Activated CD4-positive, alpha-beta T cell treated with anti-CD3 and anti-CD28 coated beads, Interleukin-2, amount 50 U/mL, for 16 hours (primary cell): ENCODE measurements at places on chromosomes 4 and X.
A peak's percentile ranks its signal among the peaks of the same experiment; 100 is the strongest.

- no peak for DNase-seq
Observed at GRCh38 chr4:162565730-162566129, 401.9 kb upstream of the FSTL5 start.

DNA sequence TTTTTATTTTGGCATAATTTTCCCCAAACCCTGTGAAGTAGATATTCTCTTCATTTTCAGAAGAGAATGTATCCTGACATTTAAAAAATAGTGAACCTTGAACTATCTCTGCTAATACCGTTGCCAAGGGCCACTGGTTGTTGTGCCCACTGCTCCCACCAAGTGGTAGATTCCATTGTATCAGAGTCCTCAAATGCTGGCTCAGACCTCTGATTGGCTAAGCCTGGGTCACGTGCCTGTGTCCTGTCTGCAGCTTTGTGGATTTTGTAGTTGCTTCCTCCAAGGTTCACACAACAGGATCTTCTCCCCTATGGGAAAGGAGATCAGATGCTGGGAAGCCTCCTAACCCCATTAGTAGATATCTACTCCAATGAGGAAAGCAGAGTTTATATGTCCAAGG, 104.8 kb upstream of the CASK start:
- DNase-seq: no peak

GRCh38 chr4:82614838-82615449, 53.2 kb upstream of the TMEM150C start:
- DNase-seq: no peak

- no peak for DNase-seq
Observed at GRCh38 chrX:154890990-154891639, 5.0 kb downstream of the F8A1 start.

DNA sequence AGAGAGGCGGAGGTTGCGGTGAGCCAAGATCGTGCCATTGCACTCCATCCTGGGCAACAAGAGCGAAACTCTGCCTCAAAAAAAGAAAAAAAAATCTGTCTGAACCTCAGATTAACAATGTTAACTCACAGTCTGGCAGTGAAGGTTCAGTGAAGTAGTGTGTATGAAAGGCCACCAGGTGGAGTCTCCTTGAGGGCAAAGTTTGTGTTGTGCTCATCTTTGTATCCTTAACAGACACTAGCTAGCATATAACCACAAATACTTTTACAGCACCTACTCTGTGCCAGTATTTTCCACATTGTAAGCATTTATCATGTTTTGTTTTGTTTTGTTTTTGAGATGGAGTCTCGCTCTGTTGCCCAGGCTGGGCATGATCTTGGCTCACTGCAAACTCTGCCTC, 46.0 kb upstream of the MGST2 start:
- peak; percentile 19 for DNase-seq

DNA sequence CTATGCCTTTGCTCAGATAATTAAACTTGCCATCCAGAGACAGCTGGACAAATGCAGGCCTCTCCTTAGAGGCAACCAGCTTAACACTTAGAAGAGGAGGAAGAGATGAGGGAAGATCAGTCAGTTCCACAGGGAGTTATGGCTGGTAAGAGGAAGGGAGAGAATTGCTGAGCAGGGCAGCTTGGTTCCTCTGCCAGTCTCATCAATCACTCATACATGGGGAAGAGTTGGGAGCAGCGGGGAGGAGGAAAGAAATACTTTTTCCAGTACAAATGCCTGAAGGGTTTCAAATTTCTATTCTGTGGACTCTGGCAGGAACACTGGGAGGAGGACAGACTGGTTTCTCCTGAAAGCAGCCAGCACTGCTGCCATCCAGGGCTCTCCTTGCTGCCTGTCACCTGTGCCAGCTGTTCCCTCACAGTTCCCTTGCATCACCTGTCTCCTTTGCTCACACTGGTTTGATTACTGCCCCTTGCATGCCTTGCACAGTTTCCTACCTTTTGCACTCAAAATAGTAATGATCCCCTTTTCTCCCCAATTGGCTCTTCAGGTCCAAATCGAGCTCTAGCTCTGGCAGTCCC, 59.5 kb downstream of the PGRMC2 start:
- DNase-seq: no peak
